ENCODE measurements at places on chromosomes 6 and 20. TPM values are rescaled to one million over a fixed set of nuclear protein-coding genes. Genes with fewer than 3 reads are reported as not detected.

DNA sequence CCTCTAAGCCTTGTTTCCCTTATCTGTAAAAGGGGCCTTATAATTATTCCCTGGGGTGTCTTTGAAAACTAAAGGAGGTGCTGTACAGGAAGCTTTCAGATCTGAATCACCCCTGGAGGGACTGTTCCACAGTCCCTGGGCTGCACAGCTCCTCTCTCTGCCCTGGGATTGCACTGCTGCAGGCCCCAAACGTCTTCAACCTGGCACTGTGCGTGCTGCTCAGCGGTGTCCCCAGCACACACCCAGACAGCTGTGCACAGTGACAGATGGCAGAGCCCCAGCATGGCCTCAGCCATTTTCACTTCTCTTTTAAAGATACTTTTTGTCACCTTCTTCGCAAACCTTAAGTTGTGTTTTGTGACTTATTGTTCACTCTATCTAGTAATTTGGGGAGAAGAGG, 50.7 kb upstream of the INSM1 start:
- DNase-seq: no peak

GRCh38 chr6:30830438-30830837, 53.9 kb upstream of the DDR1 start:
- DNase-seq: no peak

DNA sequence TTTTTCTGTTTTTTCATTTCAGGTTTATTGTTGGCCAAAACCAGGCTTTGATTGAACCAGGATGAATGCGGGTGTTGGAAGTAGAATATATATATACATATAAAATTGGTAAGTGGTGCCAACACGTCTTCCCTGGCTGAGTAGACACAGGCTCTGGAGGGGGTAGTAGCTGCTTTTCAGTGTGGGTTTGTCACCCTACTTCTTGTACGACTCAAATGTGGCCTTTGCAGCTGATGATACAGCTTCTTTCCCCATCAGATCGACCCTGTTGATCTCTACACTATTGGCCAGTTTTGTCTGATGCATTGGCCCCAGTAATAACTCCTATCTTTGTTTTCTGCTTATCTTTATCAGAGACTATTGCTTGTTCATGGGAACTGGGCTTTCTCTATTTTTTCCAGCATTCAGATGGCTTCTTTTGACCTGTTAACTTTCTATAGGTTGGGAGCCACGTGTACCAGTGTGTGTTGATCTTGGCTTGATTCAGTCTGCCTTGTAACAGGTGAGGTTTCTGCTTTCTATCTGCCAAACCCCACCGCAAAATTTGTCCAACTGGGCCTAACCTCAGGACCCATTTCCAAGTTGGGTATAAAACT, 2.7 kb upstream of the ZNFX1 start:
- DNase-seq: no peak

Gene SLC12A5
- total RNA-seq: 1.0 TPM
